ENCODE measurements at places on chromosomes 5 and 9.

GRCh38 chr5:82635561-82636288 lies 357.6 kb upstream of the RPS23 start:
- no peak for DNase-seq

GRCh38 chr5:60590172-60590571 lies 109.8 kb downstream of the DEPDC1B start:
- DNase-seq: no peak

DNA sequence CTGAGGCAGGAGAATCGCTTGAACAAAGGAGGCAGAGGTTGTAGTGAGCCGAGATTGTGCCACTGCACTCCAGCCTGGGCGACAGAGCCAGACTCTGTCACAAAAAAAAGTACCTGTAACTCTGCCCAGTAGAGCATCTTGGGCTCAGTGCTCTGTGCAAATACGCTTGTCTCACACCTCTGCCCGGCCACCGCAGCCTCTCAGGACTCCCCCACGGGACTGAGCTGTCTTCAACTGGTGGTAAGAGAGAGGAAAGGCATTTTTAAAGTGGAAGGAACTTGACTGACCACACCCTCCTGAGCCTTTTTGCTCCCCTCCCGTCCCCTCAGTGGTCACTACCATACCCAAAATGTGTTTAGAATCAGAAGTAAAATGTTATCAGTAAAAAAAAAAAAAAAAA lies 174.3 kb upstream of the PIK3R1 start:
- no peak for DNase-seq

DNA sequence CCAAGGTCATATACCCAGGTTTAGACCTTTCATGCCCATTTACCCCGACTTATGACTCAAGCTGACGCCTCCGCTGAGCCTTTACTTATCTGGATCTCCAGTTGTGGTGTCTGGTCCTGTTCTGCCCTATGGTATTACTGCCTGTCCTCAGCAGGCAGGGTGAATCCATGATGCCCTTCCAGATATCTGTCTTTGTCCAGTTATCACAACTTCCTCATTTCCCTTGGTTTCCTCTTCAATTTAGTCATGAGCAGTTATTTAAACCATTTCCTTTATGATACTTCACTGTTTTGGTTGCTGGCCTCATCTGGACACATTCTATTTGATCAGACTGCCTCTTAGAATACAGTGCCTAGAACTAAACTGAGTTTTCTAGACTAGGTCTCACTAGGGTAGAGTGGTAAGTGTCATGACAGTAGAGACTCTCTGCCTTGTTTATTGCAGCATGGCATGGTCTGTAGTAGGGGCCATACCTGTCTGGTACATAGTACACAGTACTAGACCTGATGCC lies 93.3 kb downstream of the MELK start:
- no peak for DNase-seq

DNA sequence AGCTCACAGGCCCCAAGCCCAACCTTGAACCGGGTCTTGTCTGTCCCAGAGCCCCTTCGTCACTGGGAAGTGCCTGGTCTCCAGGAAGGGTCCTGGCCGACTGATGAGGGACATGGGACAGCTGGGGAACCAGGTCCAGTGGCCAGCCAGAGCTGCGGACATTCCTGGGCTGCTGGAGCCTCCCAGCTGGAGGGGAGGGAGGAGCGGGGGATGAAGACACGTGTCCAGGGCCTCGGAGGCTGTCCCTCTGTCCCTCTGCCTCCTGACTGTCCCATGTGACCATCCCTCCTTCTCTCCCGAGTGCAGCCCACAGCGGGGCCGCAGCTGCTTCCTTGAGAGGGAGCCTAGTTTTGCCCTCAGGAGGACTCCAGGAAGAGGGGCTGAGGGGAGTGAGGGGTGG lies 41.7 kb upstream of the UBAC1 start:
- DNase-seq: no peak

DNA sequence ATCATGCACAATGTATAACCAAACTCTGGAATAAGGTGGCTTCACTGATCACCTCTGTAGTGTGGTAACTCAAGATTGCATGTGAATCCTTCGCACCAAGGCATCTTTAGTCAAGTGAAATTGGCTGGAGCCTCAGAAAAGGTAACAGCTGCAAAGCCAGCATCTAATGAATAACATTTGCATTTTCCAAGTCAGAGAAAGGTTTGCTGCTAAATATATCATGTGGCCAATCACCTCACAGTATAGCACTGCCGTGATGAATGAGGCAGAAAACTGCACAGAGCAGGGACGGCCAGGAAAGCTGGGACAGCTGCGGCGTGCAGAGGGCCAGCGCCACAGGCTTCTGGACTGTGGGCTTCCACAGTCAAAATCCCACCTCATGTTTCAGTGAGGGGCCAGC lies 18.5 kb downstream of the MRPS27 start:
- DNase-seq: no peak

GRCh38 chr9:1881708-1882295 lies 133.3 kb upstream of the SMARCA2 start:
- no peak for DNase-seq

- no peak for DNase-seq
Measured at GRCh38 chr5:129460936-129461710, 1.0 kb downstream of the ADAMTS19 start.

GRCh38 chr5:73435759-73436534 lies 12.6 kb downstream of the FOXD1 start:
- DNase-seq: no peak

DNA sequence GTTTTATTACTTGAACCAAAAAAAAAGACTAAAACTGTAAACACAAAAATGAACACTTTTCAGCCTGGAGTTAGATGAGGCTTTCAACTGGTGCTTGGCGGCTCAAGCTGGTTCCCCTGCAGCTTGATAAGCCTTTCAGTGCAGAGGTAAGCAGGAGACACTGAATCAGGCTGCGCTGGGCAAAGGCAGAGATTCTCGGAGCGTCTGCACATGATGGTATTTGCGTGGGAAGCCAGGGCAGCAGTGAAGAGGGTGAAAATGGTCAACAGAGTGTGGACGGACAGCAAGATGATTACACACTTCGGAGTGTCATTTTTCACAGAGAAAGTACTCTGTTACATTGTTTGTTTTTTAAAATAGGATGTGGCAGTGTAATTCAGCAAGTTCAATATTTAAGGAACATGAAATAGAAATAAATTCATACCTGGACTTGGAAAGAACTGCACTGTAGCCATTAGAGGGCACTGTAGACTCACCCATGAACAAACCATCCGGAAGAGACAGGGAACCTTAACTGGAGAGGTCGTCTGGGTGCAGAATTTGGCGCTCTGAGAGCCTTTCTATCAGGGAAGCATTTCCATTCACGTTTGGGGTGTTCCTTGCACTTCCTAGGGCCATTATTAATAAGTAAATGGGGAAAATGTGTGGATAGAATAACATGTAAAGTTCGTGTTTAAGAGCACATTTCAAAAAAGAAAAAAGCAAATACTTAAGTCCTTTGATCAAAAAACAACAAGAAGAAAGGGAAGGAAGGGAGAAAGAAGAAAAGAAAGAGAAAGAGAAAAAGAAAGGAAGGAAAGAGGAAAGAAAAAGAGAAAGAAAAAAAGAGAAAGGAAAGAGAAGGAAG lies 69.8 kb downstream of the ICE1 start:
- no peak for DNase-seq

DNA sequence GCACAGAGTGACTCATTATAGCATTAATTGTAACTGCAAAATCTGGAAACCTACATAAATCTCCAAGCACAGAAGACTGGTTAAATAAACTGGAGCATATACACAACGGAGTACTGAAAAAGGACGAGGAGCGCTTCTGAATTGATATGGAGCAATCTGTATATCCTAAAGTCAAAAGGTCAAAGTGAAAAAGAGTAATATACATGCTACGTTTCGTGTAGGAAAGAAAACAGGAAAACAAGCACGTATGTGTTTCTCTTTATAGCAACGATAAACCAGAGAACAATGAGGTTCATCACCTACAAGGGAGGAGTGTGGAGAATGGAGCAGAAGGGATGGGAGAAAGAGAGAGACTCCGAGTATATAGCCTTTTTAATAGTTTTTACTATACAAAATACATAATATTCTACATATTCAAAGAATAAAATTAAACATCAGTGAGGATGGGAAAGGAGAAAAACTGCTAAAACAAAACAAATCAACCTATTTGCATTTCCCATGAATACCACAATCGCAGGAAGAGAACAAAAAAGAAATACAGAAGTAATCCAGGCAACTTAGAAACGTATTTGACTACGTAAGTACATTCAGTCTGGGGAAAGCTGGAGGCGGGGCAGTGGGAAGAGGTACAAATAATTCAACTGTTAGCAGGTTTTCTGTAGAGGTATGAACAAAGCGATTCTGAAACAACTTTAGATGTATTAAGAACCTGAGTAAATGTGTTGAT lies 7.8 kb downstream of the ZFP62 start:
- no peak for DNase-seq

DNA sequence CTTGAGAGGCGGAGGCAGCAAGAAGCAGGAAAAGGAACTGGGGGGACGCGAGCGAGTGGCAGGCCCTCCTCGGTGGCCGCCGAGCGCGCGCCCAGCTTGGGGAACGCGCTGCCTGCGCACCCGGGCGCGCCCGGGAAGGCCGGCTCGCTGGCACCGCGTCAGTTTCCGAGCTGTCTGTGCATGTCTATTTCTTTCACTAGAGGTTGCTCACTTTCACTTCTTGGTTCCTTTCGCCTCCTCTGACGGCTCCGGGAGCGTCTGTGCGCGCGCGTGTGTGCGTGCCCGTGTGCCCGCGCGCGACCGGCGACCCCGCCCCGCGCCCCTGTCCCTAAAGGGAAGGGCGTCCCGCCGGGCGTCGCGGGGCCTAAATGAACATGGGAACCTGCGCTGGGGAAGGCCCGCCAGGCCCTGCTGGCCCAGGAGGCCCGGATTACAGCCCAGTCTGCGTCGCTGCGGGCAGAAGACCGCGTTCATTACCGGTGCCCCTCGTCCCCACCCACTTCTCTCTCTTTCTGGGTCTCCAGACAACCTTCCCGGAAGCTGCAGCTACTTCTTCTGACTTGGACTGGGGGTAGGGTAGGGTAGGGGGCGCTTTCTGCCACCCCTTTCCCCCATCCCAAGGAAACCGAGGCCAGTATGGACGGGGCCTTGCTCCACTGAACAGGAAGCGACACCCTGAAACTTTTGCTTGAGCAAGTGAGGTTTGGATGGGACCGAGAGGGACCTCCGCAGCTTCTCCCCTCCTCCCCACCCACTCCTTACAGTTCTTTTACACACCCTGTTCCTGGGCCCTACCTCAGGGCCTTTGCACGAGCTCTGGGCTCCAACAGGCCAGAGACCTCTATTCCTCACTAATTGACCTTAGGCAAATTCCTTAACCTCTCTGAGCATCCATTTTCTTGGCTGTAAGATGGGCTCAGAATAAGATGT lies 205.8 kb upstream of the IER5L start:
- peak; percentile 42 for DNase-seq

DNA sequence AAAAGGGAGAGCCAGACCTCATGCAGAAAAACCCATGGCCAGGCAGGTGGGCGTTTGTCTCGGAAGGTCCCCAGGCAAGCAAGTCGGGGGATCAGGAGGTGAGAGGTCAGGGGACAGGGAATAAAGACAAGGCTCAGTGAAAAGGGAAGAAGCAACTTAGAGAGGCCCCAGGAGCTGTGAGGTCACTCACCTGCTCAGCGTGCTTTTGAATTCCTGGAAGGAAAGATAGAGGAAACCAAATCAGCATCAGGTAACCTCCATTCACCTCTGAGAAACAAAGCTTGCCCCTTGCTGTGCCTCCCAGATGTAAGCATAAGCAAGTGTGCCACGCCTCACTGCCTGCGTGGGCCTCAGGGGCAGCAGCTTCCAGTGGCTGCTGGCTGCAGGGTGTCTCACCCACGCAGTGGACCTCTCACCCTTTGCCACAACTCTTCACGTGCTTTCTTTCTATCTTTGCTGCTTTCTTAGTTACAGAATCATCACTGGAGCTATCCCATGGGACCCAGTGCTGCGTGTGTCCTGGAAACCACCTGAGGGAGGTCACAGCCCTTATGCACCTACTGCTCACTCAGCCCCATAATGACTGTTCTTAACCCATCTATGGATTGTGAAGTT lies 6.0 kb downstream of the TRIM7 start:
- DNase-seq: no peak

- DNase-seq: no peak
Measured at GRCh38 chr5:43771611-43772031, 168.6 kb downstream of the NNT start.

- DNase-seq: no peak
Measured at GRCh38 chr5:125411071-125411743, 664.8 kb upstream of the ZNF608 start.

GRCh38 chr5:136808756-136809155 lies 443.4 kb upstream of the TRPC7 start:
- DNase-seq: no peak

DNA sequence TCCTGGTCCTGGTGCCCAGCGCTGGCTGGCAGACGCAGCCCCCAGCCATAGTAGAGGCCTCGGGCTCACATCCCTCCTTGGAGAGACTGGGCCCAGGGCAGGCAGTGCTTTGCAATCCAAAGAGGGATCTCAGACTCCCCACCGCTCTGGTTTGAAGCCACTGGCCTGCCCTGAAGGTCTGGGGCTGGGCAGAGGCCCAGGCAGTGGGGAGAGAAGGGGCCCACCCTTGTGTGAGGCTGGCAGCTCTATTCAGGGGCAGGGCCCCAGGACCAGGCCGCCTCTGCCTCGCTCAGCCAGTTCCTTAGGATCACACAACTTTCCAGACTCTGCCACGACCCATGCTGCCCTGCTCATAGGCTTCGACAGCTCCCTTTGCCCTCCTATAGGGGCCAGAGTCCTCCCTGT lies 10.7 kb upstream of the SEC16A start:
- DNase-seq: no peak

- DNase-seq: no peak
Measured at GRCh38 chr5:151181818-151182523, 24.4 kb upstream of the ANXA6 start.

GRCh38 chr9:77770340-77770739 lies 122.2 kb upstream of the GNA14 start:
- DNase-seq: no peak

DNA sequence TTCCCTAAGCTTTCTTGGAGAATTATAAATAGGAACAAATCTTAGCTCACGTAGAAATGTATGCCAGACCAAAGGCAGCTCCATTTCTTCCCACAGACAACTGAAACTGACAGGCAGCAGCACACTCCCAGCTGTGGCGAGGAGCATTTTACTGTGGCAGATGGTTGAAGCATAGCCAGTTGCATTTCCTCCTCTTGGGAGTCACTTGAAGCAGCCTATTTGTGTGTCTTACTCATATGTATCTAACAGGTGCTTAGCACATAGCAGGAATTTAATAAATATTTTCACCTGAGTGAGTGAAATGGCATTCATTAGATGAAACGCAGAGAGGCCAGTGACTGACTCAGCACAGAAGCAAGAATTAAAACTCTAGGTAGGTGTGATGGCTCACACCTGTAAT lies 12.3 kb upstream of the MTMR12 start:
- DNase-seq: no peak

GRCh38 chr5:55576661-55577060 lies 41.9 kb upstream of the PLPP1 start:
- no peak for DNase-seq

- DNase-seq: no peak
Measured at GRCh38 chr9:7653262-7653661, 146.3 kb downstream of the DMAC1 start.

GRCh38 chr5:132180134-132180745 lies 47.4 kb downstream of the P4HA2 start:
- DNase-seq: peak; percentile 35

GRCh38 chr5:172144931-172145869 lies 42.8 kb downstream of the STK10 start:
- DNase-seq: no peak

Measured in GM04504 (cell line).